ENCODE measurements at places on chromosomes 5 and 9. TPM values are rescaled to one million over a fixed set of nuclear protein-coding genes. Genes with fewer than 3 reads are reported as not detected.

CD14 gene
- total RNA-seq = 1.6 TPM

GDA gene
- under 0.01 TPM for total RNA-seq

CARD6 gene
- 20.9 TPM for total RNA-seq

ISL1 gene
- total RNA-seq = 0.25 TPM

SLC1A1 gene
- 38.7 TPM for total RNA-seq

TMEM232 gene
- 5.9 TPM for total RNA-seq

MEF2C gene
- 45.7 TPM for total RNA-seq

SLC6A3 gene
- not detected for total RNA-seq

PJA2 gene
- 127 TPM for total RNA-seq

GLE1 gene
- 21.6 TPM for total RNA-seq

UBE2B gene
- 22.9 TPM for total RNA-seq

PCDHGA6 gene
- total RNA-seq = 5.3 TPM

PCDHB3 gene
- total RNA-seq = 1.3 TPM

FCN2 gene
- total RNA-seq = not detected

ERCC6L2 gene
- total RNA-seq = 88.5 TPM

PLPP7 gene
- total RNA-seq = 15.0 TPM

PCDHGA10 gene
- 7.5 TPM for total RNA-seq

PAXX gene
- total RNA-seq = 11.6 TPM

FOXB2 gene
- not detected for total RNA-seq

PCDHGA8 gene
- 2.2 TPM for total RNA-seq

SLCO6A1 gene
- not detected for total RNA-seq

RABGAP1 gene
- total RNA-seq = 45.3 TPM

CCL27 gene
- total RNA-seq = not detected

MELK gene
- total RNA-seq = 26.2 TPM

GABRA6 gene
- total RNA-seq = not detected

CCNI2 gene
- total RNA-seq = not detected

TTF1 gene
- 9.4 TPM for total RNA-seq

FGF10 gene
- total RNA-seq = 3.0 TPM

BOD1 gene
- 63.9 TPM for total RNA-seq

PCDHGC5 gene
- total RNA-seq = 3.4 TPM

ARL14EPL gene
- not detected for total RNA-seq

PTPN3 gene
- total RNA-seq = 12.7 TPM

HSPB3 gene
- 0.37 TPM for total RNA-seq

GADD45G gene
- 0.53 TPM for total RNA-seq

LCN6 gene
- total RNA-seq = not detected

JAKMIP2 gene
- 0.92 TPM for total RNA-seq

PLEKHG4B gene
- not detected for total RNA-seq

ZMYND19 gene
- total RNA-seq = 16.8 TPM

PCDHB8 gene
- 0.62 TPM for total RNA-seq

PCDHA5 gene
- total RNA-seq = 0.06 TPM
